ENCODE measurements at places on chromosomes 7 and 10.

GRCh38 chr7:140206616-140207389 is 30.0 kb upstream of the KDM7A start:
- no peak for DNase-seq

DNA sequence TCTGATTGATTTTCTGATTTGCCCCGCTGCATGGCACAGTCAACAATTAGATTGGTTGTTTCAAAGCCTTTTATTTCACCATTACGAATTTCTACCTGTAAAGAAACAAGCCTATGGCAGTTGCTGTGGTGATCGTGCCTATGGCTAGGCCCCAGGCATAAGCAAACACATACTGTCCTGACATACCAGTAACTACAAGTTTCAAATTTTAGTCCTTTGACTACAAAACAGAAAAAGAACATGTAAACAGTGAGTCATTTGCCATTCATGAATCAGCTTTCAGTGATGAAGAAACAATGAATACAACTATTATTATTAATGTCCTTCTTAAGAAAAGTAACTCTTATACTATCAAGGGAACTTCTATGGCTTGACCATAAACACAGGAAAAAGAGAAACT is 168.0 kb upstream of the LRRN3 start:
- DNase-seq: no peak

DNA sequence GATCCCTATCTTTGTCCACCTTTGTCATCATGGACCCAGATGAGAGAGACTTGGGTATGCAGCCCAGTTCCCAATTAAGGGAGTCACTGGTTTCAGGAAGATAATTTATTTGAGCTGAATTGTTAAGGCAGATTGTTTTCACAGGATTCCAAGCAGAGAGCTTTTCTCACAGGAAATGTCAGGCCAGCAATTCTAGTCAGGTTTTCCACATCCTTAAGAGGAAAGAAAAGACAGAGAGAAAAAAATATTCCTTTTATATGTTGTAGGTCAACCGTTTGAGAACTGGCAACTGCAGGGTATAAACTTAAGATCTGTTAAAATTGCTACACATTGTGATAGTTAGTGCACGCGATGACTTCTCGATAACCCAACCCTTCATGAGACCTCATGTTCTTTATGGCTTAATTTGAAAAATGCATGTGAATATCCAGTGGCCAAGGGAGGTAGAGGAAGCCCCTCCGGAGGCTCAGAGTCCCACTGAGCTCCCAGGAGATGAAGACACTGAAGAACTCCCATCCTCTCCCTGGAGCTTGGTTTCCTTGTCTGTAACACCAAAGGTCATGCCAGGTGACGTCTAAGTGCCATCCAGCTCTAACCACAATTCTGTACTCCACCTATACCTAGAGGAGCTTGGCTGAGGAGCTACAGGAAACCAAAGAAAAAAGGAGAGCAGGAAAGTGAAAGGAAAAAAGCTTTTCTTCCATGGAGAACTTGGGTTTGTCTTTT is 45.6 kb downstream of the MINDY4 start:
- no peak for DNase-seq

- DNase-seq: no peak
These were observed 3.6 kb downstream of the HELLS start for GRCh38 chr10:94549221-94549620.

DNA sequence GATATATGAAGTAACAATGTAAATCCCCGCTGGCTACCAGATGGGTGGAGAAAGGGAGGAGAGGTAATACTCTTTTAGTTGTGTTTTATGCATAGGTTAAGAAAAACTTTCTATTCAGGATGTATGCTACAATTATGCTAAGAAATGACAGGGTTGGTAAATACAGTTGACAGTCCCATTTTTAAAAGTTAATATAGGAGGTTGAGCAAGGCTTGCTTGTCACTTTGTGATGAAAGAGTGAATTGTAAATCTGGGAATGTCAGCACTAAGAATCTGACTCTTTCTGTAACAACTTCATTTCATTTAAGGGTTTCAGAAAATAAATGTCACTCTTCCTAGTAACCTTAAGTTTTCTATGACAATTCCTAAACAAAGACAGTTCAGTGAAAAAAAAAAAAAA is 59.8 kb downstream of the PTPRZ1 start:
- no peak for DNase-seq

DNA sequence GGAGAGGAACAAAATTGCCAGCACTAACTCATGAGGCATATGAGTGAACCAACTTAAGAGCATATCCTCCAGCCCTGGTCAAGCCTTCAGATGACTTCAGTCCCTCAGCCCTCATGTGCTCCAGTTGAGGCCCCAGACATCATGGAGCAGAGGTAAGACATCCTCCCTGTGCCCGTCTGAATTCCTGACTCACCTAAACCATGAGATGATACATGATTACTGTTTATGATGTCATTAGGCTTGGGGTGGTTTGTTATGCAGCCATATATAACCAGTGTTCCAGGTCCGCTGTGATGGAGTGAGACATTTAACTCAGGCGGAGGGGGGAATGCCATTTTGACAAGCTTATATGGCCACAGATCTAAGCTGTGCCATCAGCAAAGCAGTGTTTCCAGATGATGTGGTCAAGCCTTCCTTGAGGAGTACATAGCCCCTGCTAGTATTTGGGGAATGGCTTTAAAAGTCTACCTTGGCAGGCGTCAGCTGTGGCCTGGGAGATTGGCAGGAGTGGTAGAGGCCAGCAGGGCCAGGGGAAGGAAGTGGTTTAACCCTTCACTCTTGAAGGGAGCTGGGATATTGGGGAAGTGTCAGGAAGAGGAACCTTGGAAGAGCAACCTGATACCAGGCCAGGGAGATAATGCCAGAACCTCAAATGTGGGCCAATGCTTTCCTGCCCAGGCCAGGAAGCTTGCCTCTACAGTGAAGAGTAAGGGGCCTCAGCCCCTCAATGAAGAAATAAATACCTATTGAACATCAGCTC is 343.0 kb upstream of the PODXL start:
- peak; percentile 17 for DNase-seq

DNA sequence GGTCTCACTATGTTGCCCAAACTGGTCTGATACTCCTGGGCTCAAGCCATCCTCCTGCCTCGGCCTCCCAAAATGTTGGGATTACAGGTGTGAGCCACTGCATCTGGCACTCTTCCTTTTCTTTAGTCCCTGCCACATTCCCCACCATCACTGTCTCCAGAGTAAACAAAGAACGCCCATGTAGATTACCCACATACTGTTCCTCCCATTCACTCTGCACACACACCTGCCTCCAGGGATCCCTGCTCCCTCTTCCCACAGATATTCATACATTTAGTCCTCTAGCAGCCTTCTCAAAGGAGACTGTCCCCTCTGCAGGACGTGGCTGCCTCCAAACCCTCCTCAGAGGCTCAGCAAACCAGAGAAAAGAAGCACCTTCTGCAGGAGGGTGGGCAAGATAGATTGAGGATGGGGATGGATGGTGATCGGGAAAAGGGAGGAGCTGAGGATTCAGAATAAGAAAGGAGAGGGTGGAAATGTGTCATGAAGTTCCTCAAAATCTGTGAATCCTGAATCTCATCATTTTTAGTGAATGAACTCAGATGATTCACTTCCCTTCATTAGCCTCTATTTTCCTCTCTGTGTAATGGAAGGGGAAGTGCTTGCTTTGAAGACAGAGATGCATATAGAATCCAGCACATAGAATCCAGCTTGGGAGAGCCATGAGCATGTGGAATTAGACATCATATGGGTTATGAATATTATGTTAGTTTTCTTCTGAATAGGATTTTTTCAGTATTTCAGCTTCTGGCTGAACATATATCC is 5.5 kb upstream of the PLAU start:
- DNase-seq: peak; percentile 40

DNA sequence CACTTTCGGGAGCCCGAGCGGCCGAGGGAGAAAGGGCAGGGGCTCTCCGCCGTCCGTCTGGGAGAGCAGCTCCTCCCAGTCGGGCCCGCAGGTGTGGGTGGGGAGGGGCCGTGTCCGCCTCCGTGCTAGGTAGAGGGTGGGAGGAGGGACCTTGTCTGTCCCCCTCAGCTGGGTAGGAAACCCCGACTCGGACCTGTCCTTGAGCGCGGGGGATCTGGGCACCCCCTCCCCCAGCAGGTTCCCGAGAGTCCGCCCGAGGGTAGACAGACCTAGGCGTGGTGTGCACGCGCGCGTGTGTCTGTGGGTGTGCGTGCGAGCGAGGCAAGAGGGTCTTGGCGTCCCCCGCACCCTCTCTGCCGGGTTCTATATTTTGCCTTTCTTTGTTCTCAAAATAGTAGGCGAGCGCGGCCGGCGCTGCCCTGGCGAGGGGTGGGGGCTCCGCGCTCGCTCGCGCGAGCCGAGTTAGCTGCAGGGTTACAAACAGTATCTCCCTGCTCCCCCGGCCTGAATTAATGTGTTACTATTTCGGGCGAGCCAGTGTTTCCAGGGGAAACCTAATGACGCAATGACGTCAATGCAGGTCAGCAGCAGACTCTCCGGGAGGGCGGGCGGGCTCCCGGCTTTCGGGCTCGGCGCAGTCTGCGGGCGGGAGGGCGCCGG is 73.9 kb upstream of the LEP start:
- DNase-seq: peak; percentile 25

DNA sequence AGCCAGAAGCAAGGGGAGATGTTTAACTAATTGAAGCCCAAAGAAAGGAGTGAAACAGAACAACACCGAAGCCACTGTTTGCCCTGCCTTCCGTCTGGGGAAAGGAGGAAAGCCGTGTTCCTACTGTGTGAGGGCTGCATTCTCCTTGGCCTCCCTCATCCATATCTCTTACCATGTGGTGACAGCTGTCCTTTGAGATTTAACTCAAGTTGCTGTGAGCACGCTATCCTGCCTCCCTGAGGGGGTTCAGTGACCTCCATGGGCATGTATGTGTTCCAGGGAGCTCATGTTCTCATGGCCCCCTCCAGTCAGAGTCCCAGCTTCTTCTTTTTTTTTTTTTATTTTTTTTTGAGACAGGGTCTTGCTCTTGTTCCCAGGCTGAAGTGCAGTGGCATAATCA is 26.2 kb upstream of the CRHR2 start:
- DNase-seq: no peak

DNA sequence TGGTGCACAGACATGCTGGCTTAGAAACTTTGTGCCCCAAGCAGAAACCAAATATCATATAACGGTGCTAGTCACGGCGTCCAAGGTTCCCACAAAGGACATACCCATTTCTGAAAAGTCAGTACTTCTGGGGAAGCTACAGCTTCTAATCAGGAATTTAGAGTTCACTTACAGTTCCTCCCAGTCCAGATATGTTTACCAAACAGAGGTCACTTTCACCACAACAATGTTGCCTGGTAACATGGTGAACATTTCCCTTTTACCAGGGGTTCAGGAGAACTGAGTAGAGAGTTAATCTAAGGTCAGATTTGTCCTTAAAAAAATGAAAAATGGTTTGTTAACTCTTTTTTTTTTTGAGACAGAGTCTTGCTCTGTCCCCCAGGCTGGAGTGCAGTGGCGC is 265.9 kb upstream of the MKLN1 start:
- DNase-seq: no peak

DNA sequence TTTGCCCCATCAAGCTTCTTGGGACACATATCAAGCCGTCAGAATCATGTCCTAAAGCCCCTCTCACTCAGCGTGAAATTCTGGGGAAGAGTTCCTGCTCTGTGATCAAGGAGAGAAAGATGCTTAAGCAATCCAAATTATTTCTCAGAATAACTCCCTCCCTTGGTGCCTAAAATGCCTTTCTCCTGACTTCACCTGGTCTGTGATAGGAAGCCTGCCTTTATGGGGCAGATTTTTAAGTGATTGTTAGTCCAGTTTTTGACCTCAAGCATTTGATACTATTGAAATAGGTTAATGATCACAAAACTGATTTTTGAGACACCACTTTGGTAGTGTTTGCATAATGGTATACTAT is 76.4 kb upstream of the MAGI2 start:
- DNase-seq: no peak

- no peak for DNase-seq
These were observed 83.1 kb upstream of the HABP2 start for GRCh38 chr10:113469796-113470195.

GRCh38 chr10:34584164-34584563 is 230.9 kb downstream of the PARD3 start:
- DNase-seq: no peak

- no peak for DNase-seq
These were observed 131.1 kb upstream of the ABCB5 start for GRCh38 chr7:20484356-20484755.

DNA sequence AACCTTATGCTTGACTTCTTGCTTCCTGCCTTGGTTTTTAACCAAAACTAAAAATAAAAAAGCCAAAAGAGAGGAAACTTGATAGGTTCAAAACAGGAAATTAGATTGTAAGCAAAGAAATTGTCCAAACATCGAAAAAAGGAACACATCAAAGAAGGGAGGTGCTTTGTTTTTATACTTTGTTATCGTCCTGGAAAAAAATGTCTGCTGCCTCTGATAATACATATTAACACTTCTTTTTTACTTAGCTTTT is 286.6 kb upstream of the C7orf33 start:
- DNase-seq: no peak

- DNase-seq: no peak
These were observed 56.3 kb downstream of the IFIT5 start for GRCh38 chr10:89470628-89471027.

DNA sequence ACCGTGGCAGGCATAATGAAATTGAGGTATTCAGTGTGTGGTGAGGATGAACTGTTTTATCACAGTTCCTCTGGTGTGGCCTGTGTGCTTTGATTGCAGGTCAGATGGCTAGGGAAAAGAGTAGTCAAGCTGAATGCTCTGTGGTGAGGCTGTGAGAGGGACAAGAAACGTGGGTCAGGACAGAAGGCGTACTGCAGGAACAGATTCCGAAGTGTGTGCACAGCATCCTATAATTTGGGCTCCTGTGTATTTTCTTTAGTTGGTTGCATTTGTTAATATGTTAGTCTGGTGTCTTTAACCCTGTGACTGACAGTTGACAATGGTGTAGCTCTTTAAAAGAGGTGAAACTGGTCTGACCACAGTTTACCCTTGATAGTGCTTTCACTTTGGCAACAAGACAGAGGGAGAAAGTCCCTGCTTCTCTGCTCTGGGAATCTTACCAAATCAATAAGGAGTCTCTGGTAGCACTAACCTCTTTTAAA is 76.5 kb downstream of the AUTS2 start:
- DNase-seq: no peak

GRCh38 chr10:54133203-54133602 is 667.8 kb downstream of the PCDH15 start:
- DNase-seq: peak; percentile 62

GRCh38 chr10:110775020-110775375 is 96.7 kb upstream of the PDCD4 start:
- no peak for DNase-seq

DNA sequence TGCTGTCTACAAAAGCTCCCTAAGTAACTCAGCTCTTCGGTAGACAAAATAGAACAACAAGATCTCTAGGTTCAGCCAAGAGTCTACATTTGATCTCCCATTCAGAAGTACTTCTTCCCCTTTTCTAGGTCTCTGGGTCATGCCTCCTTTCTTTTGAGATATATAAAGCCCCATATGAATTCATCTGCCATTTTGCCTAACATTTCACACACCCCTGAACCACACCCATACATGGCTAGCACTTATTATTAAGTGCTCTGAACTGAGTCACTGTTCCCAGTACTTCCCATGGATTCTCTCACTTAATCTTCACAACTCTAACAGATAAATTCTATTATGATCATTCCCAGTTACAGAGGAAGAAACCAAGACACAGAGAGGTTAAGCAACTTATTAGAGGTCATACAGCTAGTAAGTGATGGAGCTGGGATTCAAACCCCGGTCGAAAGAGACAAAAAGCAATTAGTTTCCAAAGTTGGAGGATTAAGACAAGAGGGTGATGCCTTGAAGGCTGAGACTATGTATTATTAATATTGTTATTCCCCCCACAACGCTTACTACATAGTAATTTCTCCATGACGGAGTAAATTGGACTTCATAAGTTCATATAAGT is 17.3 kb downstream of the MYOF start:
- no peak for DNase-seq
